ENCODE measurements at places on chromosomes 2 and 18. TPM values are rescaled to one million over a fixed set of nuclear protein-coding genes. Genes with fewer than 3 reads are reported as not detected.

- H3K27ac ChIP-seq = no peak overlapping the region
- DNase-seq = no peak
- no peaks in the 10 kb centered on the region for H3K36me3 ChIP-seq
- peaks cover 22% of the 10 kb centered on the region for H3K4me1 ChIP-seq
- H3K4me3 ChIP-seq = no peak overlapping the region
Observed at GRCh38 chr2:45899926-45900325, 248.5 kb downstream of the PRKCE start.

XIRP2 gene
- total RNA-seq = not detected

MAL gene
- 9.0 TPM for total RNA-seq

RIT2 gene
- total RNA-seq = not detected

OTOS gene
- total RNA-seq = not detected

Data from glutamatergic neuron (in vitro differentiated cells).